Omental fat pad (tissue), 4 donors: ENCODE measurements at places on chromosomes 3 and 15.

GRCh38 chr15:25331860-25332259 lies 107.0 kb downstream of the UBE3A start:
- no peak for DNase-seq

DNA sequence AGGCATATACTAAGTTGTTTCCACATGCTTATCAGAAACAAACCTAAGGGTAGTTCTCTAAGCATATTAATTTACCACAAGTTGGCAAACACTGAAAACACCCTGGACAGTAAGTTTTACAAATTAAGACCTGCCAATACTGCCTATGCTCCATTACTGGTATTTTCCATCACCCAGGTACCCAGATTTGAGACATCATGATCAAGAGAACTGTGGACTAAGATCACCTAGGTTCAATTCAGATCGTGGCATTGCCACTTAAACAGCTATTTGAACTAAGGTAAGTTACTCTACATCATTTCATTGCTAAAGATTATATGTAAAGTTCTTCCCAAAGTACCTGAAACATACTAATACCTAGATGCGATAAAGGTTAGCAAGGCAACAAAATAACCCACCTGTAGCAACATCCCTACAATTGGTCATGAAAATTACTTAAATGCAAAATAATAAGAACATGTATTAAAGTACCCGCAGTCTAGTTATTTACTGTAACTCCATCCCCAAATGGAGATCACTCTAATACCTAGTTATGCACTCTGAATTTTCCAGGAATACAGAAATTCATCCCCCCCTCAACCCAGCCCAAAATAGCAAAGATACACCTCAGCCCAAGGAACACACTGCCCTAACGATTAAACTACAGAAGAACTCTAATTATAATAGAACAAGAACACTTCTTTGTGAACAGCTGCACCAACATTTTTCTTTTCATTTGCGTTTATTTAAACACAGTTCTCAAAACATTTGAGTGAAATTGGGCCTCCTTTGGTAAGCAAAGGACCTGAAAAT lies 21.6 kb downstream of the TRA2B start:
- no peak for DNase-seq

DNA sequence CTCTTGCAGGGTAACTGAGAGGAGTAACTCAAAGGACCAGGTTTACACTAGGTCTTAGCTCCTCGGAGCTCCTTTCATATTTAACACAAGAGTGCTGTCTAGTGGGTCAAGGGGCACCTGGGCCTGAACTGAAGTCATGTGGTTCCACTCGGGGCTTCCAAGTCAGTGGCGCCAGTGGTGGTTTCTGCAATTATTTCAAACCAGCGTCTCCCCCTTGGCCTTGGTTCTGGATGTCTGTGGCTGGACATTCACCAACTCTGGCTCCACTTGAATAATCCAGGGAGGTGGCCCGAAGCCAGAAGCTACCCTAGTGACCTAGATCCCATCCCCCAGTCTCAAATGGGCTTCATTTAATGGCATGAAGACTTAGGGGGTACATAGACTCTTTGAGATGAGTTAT lies 144.3 kb upstream of the ADAMTS9 start:
- DNase-seq = no peak

GRCh38 chr3:23115171-23115877 lies 87.8 kb upstream of the UBE2E2 start:
- DNase-seq = no peak

DNA sequence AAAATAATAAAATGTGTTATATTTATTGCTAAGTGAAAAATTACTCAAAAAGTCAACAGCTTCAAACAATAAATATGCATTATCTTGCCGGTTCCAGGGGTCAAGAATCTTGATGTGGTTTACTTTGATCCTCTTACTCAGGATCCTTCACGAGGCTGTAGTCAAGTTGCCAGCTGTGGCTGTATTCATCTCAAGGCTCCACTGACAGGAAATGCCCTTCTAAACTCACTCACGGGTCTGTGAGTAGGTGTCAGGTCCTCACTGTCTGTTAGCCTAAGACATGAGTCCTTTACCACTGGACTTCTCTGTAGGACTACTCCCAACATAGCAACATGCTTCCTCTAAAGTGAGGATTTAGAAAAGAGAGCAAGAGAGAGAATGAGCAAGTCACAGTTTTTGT lies 983.0 kb downstream of the SI start:
- no peak for DNase-seq

DNA sequence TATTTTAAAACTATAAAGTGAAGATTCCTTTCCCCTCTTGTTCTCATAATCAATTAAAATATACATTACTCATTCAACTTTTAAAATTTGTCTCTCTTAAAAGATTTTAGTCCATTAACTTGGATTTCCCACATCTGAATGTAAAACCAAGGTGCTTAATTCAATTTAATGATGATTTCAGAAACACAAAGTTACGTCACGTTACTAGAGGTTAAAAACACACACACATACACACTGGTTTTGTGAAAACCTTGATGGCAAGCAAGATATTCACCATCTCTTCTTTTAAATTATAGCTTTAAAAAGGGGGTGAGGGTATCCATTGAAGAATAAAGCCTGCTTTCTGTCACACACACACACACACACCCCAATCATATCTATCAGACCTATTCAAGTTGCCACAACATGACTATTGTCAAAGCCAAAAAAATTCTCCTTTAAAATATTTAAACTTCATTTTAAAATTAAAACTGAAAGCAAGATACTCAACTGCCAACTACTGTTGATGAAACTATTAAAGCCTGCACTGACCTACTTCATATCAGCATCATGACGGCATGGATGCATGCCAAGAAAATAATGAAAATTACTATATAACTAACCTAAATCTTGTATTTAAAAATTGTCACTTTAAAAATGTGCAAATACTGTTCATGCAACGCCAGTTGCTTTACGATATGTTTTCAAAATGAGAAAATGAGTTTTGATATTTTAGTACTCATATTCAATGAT lies 2.1 kb downstream of the RFX7 start:
- no peak for DNase-seq
